ENCODE measurements at places on chromosomes 5 and 9.

- DNase-seq, result no peak
These were observed 597.9 kb upstream of the TLE4 start for GRCh38 chr9:78973907-78974306.

GRCh38 chr5:133396814-133397213 lies 215.5 kb downstream of the FSTL4 start:
- no peak for DNase-seq

- no peak for DNase-seq
These were observed 20.1 kb downstream of the ATOX1 start for GRCh38 chr5:151738125-151738848.

- no peak for DNase-seq
These were observed at the start of gene ARHGEF28 for GRCh38 chr5:73625944-73626811. TSS of gene ARHGEF28 (plus strand) at chr5:73626196. CDS start at chr5:73684852, 58,656 bp downstream.

GRCh38 chr5:151113651-151114050 lies 32.8 kb upstream of the TNIP1 start:
- DNase-seq, result no peak

- no peak for DNase-seq
These were observed 178.8 kb downstream of the GAPVD1 start for GRCh38 chr9:125440411-125440810.

DNA sequence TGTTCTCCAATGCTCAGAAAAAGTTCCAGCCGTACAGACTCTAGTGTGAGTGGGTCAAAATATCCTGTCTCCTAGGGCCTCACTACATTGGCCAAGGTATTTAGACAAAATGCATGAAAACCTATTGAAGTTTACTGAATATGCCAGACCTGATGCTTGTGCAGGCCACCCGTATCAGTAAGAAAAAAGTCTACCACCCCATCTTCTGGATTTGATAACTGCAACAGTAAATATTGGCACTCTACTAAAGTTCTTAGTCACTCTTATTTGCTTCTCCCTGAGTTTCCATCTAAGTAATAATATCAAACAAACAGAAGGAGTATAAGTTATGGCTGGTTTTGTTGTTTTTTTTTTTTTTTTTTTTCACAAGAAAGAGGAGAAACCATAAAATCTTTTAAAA lies 627.7 kb upstream of the KLF4 start:
- DNase-seq, result no peak

DNA sequence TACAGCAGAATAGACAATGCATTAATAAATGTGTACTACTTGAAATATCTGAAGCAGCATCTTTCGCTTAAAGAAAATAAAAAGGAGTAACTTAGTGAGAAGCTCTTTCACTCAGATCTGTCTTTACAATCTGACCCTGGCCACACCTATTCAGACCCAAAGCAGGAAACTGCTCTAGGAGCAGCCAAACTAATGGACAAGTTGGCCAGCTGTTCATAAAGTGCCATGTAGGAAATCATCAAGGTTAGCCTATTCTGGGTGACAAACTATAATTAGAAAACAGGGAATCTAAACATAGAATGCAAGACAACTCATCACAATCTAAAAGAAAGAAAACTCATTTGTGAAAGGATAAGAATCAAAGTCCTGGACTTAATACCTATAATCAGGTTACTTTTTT lies 101.3 kb downstream of the AGTPBP1 start:
- no peak for DNase-seq

DNA sequence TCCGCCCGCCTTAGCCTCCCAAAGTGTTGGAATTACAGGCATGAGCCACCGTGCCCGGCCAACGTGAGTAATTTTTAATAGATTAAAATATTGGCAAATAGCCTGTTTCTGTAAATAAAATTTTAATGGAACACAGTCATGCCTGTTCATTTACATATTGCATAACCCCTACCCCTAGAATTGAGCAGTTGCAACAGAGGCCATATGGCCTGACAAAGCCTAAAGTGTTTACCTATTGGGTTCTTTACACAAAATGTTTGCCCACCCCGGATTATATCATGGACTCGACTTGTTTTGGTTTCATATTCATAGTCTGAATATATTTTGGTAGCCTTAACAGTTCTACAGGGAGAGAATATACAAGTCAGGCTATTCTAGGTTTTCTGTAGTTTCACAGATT lies 5.3 kb downstream of the NSA2 start:
- no peak for DNase-seq

DNA sequence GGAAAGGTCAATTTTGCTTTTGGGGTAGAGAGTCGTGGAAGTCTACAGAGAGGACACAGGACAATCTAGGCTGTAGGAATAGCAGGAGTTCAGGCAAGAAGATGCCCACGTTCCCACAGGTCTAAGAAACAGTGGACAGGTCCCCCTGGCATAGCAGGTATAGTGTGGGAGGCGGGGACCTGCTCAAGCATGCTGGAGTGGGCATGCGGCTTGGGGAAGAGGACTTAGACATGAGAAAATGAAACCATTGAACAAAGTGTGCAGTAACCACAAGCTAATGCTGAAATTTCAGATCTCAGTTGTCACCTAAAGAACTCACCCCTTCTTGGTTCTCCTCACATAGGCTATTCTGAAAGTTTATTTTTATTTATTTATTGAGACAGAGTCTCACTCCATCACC lies 142.8 kb upstream of the EFNA5 start:
- no peak for DNase-seq

DNA sequence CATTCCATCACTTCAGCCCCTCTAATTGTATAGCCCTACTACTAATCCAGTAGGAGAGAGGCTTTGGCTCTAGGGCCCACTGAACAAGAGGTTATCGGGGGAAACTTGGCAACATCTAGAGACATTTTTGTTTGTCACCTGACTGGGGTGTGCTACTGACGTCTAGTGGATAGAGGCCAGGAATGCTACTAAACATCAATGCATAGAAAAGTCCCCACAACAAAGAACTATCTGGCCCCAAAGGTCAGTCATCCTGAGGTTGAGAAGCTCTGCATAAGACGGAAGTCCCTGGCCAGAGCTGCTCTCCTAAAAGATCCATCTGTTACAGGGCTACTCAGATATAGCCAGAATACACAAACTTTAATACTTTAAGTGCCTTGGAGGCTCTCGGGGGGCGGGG lies 570.6 kb upstream of the KLF4 start:
- DNase-seq, result no peak

- no peak for DNase-seq
These were observed 12.3 kb upstream of the CAST start for GRCh38 chr5:96649681-96650540.

- no peak for DNase-seq
These were observed 37.5 kb downstream of the FABP6 start for GRCh38 chr5:160266752-160267345.

DNA sequence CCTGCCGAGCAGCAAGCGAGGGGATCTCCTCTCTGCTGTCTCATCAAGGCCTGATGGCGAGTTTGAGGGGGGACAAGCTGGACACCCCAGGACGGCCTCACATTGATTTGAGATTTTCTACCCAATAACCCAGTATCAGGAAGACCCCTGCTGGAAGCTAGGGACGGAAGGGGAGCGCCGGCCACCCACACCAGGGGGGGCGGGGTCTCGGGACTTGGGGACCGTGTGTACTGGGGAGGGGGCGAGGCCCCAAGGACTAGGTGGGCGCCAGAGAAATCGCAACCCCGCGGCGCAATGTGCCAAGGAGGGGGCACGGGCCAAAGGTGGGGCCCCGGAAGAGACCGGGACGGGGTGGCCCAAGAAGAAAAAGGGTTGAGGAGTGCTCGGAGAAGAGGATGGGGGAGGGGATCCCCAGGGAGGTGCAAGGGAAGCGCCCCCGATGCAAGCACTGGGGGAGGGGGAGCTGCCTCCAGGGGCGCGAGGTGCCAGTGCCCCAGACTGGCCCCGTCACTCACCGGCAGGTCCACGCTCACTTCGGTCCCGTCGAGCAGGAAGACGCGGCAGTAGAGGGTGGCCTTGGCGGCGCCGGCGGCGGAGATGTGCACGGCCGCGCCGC lies 1.1 kb downstream of the EPB41L4B start:
- no peak for DNase-seq

DNA sequence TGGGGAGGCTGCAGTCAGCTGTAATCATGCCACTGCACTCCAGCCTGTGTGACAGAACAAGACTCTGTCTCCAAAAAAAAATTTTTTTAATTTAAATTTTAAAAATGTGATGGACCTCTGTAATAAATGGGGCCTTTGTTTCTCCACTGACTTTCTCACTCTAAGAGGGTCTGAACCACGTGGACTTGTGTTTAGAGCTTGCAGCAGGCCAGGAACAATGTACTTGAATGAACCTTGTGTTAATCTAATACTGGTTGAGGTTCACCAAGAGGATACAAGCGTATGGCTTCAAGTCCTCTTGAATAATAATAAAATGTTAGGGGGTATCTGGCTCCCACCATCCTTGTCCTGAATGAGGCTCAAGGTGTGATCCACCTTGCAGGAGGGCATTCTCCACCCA lies 14.4 kb upstream of the SLC2A8 start:
- no peak for DNase-seq

- DNase-seq, result no peak
These were observed 181.2 kb upstream of the GPR151 start for GRCh38 chr5:146697211-146697610.

GRCh38 chr9:27475057-27475595 lies 49.0 kb upstream of the IFNK start:
- DNase-seq, result no peak

DNA sequence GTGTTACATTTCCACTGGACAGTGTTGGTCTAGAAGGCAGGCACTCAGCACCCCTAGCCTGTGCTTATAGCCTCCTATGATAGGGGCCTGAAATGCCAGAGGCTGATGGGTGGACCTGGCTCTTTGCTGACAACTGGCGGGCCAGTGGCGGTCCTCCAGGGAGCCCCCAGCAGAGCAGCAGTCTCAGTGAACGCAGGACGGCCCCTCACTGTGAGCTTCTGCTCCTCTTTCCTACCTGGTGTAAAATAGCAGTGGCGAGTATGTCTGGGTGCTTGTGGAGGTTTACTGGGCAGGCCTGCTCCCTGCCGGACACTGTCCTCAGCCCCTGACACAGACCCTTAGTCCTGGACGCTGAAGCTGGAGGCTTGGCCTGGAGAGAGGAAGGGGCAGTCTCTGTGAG lies 3.3 kb upstream of the SEC16A start:
- DNase-seq, result no peak

GRCh38 chr5:102961671-102962070 lies 158.3 kb downstream of the GIN1 start:
- no peak for DNase-seq

DNA sequence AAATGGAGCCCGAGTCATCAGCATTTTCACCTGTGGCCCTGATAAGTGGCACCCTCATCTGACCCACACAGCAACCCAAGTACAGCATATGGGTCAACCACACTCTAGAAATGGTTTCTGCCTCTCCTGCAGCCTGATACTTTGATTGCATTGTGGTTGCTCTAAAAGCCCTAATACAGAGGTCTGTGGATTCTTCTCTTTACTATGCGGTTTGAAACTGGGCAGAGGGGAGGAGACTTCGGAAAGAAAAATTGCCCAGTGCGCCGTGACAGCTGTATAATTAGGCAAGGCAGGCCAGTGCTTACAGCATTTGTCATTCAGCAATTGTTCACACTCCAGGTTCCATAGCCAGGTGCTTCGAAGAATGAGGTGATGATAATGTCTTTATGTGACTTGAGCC lies 361.0 kb downstream of the NFIB start:
- DNase-seq, result no peak

GRCh38 chr5:3590161-3590966 lies 5.3 kb upstream of the IRX1 start:
- no peak for DNase-seq

DNA sequence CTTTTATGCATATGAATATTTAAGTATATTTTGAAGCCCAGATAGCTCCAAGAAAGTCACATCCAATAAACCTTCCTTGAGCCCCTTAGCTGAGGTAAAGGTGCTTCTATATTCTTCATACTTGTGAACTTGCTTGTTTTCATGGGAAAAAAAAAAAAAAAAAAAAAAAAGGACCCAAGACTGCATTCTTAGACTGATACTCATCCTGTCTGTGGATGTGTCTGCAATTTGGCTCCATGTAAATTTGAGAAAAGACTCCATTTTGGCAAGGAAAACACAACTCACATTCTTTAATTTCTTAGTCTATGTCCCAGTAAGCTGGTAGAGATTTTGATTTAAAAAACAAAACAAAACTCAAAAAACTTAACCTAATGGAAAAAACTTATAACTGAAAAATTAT lies 238.3 kb downstream of the FBXL17 start:
- DNase-seq, result no peak

- DNase-seq, result no peak
These were observed 452.9 kb downstream of the CSNK1G3 start for GRCh38 chr5:123964884-123965283.

GRCh38 chr9:33190021-33190705 lies 23.0 kb upstream of the B4GALT1 start:
- no peak for DNase-seq

DNA sequence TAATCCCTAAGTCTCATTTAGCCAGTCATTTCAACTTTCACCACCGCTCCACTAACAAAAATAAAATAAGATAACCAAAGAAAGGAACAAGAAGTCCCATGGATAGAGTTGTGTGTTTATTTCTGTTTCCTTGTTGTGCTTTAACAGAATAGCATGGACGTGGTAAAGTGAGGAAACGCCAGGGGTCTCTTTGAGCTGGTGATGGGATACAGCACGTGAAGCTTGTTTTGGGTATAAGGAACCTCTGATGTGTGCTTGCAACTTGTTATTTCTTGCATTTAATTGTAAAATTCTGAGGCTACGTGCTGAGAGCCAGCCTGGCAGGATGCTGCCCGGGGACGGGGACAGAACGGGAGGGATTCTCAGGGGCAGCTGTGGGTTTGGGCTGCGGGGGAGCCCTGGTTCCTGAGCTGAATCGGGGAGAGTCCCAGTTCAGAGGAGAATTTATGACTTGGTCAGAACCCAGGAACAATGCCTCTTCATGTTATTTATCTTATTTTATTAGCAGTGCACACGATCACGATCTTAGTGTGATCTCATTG lies 63.4 kb downstream of the ANKRD33B start:
- DNase-seq, result no peak

DNA sequence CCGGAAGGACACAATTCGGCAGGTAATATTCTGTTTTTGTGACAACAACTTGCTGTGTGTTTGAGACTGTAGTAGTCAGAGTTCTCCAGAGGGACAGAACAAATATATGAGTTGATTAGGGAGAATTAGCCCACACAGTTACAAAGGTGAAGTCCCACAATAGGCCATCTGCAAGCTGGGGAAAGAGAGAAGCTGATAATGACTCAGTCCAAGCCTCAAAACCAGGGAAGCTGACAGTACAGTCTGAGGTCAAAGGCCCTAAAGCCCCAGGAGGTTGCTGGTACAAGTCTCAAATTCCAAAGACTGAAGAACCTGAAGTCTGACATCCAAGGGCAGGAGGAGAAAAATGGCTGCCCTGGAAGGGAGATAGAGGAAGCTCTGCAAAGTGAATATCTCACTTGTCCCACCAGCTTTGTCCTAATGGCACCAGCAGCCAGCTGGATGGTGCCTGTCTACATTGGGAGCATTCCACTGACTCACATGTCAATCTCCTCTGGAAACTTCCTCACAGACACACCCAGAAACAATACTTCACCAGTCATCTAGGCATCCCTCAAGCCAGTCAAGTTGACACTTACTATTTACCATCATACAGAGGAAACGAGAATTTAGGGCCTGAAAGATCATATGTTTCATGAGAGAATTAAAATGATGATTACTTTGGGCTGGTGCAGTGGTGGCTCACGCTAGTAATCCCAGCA lies 36.3 kb upstream of the CTXN3 start:
- DNase-seq, result no peak

- DNase-seq, result no peak
These were observed 449 bp upstream of the ADCY2 start for GRCh38 chr5:7395432-7395946.

Data from activated CD8-positive, alpha-beta memory T cell treated with anti-CD3 and anti-CD28 coated beads for 4 hours (primary cell).